ENCODE measurements at places on chromosomes 6 and 20. TPM values are rescaled to one million over a fixed set of nuclear protein-coding genes. Genes with fewer than 3 reads are reported as not detected.

The MUC22 gene
- not detected for total RNA-seq

GRCh38 chr20:8386991-8387390 lies 254.9 kb downstream of the PLCB1 start:
- no peak for DNase-seq

DNA sequence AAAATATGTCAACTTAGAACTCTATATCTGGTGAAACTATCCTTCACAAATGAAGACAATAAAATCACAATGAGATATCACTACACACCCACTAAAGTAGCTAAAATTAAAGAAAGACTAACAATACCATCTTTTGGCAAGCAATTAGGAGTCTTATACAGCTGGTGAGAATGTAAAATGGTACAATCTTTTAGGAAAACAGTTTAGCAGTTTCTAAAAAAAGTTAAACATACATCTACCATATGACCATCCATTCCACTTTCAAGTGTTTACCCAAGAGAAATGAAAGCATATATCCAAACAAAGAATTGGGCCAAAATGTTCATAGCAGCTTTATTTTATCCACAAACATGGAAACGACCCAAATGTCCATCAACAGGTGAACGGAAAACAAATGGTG lies 13.8 kb upstream of the EEF1A1 start:
- no peak for DNase-seq

DNA sequence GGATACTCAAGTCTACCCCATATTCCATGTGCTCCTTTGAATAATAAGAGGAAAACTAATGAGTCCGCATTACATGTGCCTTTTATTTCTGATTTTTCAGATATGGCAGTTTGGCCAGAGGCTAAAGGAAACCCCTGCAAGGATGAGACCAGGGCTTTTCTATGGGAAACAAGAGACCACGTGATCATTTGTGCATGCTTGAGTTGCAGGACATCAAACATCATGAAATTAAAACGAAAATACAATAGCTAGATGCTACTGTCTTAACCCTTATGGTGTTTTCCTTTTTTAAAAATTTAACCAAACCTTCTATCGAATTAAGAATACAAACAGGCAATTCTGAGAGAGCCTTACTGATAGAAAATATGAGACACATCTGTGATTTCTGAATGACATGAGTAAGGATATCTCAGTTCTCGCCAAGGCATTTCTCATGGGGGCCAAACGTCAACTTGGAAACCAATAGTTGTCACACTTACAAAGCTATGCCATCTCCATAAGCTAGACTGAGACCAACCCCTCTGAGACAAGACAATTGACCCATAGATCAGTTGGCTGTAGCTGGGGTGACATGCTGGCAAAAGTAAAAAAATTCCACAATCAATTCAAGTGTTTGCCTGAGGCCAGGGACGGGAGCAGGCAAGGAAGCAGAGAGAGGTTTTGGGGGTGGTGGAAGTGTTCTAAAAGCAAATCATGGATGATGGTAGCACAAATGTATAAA lies 52.8 kb downstream of the RIPOR2 start:
- no peak for DNase-seq

DNA sequence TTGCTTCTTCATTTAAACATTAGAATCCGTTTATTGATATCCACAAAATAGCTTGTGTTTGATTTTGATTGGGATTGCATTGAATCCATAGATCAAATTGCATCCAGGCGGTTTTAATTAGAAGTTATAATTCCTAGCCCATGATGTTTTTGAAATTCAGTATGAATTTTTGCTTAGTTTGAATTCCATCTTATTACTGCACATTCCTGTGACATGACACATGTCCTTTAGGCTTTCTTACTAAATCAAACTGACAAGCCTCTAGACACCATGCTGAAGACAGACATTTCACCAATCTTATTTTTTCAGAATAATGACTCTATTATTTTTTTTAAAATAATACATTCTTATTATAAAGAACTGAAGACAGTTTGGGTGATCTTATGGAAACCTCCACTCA lies 21.4 kb upstream of the PI16 start:
- DNase-seq = no peak

- DNase-seq = no peak
These were observed 77.2 kb downstream of the PTPN1 start for GRCh38 chr20:50587291-50587961.

GRCh38 chr6:142903812-142904211 lies 41.2 kb downstream of the HIVEP2 start:
- no peak for DNase-seq

GRCh38 chr20:14633507-14633906 lies 296.1 kb upstream of the FLRT3 start:
- no peak for DNase-seq

All from HT-29 (cell line).